ENCODE measurements at places on chromosomes 4 and X.

GRCh38 chr4:1579001-1579900 is 104.9 kb downstream of the FAM53A start:
- no peak for DNase-seq

- no peak for DNase-seq
Measured at GRCh38 chr4:118911238-118911703, 22.6 kb downstream of the SYNPO2 start.

DNA sequence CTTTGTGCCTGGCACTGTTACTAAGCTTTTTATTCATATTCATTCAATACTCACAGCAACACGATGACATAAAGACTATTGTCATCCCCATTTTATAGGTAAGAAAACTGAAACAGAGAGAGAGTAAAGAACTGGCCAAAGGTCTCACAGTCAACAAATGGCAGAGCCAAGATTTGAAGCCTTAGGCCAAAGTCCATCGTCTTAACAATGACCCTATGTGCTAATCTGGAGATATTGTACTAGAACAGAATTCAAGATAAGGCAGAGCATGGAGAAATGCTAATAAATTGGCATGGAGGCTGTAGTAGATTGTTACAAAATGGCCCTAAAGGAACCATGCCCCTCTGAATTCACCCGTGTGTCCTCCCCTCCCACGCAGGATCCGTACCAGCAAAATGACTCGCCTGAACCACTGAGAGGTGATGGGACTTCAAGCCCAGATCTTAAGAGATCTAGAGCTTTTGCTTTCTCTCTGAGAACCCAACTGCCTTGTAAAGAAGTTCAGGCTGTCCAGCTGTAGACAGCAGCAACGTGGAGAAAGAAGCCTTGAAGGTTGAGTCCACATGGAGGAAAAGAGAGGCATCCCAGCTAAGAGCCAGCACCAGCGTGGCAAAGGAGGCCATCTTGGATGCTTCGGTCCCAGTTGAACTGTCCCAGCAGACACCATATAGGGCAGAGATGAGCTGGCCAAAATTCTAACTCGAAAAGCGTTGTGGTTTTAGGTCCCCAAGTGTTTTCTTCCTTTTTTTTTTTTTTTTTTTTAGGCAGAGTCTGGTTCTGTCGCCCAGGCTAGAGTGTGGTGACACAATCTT is 52.8 kb upstream of the RBM47 start:
- DNase-seq, result no peak

DNA sequence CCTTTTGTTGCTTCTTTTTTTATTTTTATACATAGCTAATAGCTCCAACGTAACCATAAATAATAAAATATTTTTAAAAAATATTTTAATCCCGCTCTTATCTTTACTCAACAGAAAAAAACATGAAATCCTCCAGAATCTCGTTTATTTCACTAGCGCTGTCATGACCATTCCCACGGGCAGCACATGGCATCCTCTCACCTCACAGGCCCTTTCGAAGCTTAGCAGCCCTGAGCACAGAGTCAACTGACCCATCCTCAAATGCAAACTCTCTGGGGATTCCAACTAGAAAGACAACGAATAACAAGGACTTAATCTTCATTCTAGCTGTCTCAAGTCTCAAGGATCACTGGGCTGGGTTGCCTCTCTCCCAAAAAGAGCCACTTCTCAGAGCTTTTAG is 285.9 kb upstream of the PPARGC1A start:
- DNase-seq, result no peak

GRCh38 chr4:140099983-140100382 is 54.0 kb downstream of the MAML3 start:
- no peak for DNase-seq

DNA sequence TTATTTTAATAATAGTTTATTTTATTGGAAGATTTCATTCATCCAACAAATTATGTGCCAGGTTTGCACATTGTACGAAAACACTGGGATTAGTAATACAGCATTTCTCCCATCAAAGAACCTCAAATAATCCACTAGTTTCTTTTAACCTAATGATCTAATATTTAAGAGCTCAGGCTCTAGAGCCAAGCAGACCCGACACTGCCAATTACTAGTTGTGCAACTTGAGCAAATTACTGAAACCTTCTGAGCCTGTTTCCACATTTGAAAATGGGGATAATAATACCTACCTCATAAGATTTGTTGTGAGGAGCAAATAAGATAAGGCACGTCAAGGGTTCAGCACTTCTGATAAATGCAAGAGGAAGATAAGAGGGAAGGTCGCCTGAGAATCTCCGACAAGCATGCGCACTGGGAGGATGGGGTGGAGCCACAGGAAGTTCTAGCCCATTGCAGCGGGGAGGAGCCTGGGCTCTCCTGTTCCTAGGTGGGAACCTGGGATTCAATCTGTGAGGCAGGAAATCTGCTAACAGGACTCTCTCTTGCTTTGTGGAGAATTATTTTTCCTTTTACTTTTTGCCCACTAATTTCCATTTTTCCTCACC is 141.5 kb upstream of the SMAD1 start:
- DNase-seq, result no peak

- DNase-seq, result no peak
Measured at GRCh38 chrX:48458711-48459110, 11.3 kb downstream of the SLC38A5 start.

DNA sequence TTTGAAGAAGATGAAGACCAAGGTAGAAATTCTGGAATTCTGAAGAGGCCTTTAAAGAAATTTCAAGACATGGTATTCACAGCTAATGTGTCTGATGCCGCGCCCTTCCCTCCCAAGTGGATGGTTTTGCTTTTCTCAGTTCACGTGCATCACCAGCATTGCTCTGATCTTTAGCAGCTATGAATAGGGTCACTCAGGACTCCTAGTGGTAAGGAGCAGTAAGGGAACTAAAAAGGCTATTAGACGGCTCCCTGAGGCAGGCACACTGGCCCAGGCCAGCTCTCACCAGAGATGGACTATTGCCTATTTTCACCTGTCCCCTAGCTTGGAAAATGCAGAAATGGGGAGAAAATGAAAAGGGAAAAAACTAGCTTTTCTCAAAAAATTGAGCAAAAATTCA is 447.5 kb upstream of the RASGEF1B start:
- DNase-seq, result peak; percentile 7

DNA sequence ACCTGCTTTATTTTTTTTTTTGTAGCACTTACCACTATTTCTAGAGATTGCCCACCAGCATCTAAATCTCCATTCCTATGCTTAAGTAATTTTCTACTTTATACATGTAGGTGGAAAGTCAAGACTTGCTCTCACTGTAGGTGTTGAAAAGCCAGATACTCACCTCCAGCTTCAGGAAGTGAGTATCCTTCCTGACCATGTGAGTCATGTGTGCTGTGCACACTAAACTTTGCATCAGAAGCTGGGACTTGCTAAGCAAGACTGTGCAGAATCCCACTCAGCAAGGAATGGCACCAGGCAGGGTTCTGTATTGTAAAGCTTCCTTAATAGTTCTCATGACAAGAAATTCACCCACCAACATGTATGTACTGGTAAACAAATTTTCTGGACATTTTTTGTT is 151.8 kb downstream of the POU4F2 start:
- no peak for DNase-seq

- no peak for DNase-seq
Measured at GRCh38 chr4:181618896-181619295, 624.3 kb upstream of the TENM3 start.

DNA sequence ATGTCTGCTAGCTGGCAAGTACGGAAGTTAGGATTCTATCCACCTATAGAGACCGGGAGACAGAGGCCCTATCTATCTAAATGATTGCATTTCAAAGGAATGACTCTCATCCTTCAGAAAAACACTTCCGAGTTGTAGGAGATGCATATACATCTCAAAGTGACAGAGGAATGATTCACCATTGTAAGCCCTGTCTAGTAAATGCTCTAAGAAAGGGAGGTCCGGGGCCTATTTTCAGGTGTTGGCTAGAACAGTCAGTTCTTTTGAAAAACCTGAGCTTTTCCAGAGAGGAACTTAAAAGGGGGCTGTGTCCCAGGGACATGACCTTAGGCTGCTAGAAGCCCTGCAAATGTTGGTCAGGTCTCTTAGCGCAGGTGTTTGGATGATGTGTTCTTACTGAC is 262.9 kb upstream of the IL1RAPL1 start:
- DNase-seq, result no peak

DNA sequence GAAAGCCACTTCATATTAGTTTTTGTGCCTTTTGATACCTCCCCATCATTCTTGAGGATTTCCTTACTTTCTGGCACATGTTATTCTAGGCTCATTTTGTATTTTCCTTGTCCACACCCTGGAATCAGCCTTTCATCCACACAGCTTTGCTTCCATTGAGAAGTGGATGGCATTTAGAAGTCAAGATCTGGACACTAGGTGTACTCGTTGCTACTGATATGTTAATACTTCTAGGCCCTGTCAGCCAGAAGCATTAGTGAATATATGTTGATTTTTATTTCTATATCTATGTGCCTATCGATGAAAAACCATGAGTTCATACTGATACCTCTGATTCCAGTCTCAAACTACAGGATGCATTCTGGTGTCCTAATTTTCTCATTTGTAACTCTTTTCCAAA is 73.2 kb downstream of the ARHGAP24 start:
- no peak for DNase-seq

DNA sequence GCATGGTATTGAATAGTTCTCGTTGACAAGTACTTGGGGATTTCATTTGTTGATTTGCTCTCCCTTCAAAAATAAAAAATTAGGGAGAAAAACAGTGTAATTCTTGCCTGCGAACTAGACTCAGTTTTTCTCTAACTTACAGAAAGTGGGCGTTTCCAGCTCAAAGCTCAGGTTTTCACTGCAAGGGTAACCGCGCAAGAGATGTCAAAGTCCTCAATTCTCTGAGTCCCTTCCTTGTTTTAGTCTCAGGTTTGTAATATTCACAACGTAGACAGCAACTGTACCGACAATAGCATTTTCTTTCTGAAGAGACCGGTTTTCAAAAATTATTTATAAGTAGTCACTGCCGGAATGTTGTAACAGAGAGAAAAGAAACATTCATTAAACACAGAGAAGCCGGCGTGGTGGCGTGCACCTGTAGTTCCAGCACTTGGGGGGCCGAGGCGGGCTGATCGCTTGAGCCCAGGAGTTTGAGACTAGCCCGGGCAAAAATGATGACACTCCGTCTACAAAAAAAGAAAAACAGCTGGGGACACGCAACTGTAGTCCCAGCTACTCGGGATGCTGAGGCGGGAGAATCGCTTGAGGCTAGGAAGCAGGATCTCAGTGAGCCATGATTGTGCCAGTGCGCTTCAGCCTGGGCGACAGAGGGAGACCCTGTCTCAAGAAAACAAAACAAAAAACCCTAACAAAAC is 774 bp downstream of the ZCCHC4 start:
- DNase-seq, result no peak

DNA sequence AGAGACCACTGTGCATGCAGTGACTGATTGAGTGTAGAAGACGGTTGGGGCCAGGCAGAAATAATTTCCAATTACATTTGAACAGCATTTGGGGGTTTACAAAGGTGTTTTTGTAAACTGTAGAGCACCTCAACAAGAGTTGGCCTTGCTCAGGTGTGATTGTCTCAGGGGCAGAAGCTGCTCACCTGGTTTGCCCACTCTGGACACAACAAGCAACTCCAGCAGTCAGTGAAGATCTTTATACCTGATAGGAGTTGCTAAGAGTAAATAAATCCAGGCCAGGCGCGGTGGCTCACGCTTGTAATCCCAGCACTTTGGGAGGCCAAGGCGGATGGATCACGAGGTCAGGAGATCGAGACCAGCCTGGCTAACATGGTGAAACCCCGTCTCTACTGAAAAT is 221.3 kb downstream of the RAB28 start:
- DNase-seq, result no peak

DNA sequence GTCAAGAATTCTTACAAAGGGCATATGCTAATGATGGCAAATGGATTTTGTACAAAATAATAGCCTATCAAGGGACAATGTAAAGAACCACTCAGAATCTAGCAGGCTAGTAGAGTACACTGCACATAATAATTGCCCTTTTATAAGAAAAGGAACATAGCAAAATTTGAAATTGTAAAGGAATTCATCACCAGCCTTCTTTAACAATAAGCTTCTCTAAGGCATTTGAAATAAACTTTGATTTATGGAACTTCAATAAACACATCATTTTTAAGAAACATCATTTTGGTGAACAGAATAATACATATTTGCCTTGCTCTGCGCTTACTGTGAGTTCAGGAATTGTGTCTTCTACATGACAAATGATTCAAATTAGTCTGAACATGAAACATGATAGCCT is 9.7 kb upstream of the ATP10D start:
- no peak for DNase-seq

All from NCI-H510A treated with DMSO at 0.1 percent for 48 hours (cell line).